DMS79 treated with DMSO at 0.1 percent for 48 hours (cell line): ENCODE measurements at places on chromosomes 3 and 15.

GRCh38 chr3:14730703-14731382 lies 55.9 kb downstream of the C3orf20 start:
- DNase-seq = no peak

DNA sequence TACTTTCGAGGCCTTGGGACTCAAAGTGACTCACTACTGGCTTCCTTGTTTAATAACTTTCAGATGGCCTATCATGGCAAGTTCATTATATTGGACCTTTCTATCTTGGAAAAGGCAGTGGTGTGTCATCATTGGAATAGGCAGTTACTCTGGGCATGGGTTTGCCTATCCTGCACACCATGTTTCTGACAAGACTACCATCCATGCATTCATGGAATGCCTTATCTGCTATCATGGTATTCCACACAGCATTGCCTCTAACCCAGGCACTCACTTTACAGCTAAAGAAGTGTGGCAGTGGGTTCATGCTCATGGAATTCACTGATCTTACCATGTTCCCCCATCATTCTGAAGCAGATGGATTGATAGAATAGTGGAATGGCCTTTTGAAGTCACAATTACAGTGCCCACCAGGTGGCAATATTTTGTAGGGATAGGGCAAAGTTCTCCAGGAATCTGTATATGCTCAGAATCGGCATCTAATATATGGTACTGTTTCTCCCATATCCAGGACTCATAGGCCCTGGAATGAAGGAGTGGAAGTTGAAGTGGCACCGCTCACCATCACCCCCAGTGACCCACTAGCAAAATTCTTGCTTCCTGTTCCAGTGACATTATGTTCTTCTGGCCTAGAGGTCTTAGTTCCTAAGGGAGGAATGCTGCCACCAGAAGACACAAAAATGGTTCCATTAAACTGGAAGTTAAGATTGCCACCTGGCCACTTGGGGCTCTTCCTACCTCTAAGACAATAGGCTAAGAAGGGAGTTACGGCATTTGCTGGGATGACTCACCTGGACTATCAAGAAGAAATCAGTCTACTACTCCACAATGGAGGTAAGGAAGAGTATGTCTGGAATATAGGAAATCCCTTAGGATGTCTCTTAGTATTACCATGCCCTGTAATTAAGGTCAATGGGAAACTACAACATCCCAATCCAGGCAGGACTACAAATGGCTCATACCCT lies 1161.4 kb downstream of the SI start:
- no peak for DNase-seq

DNA sequence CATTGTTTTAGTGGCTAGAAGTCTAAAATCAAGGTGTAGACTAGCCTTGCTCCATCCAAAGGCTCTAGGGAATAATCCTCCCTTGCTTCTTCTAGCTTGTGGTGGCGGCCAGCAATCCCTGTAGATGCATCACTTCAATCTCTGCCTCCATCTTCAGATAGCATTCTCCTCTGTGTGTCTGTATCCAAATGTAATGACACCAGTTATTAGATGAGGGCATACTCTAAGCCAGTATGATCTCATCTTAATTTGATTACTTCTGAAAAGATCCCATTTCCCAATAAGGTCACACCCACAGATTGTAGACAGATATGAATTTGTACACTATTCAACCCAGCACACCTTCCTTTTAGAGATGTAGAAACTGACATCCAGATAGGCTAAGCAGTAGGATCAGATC lies 334.5 kb upstream of the KCNMB2 start:
- DNase-seq = no peak

DNA sequence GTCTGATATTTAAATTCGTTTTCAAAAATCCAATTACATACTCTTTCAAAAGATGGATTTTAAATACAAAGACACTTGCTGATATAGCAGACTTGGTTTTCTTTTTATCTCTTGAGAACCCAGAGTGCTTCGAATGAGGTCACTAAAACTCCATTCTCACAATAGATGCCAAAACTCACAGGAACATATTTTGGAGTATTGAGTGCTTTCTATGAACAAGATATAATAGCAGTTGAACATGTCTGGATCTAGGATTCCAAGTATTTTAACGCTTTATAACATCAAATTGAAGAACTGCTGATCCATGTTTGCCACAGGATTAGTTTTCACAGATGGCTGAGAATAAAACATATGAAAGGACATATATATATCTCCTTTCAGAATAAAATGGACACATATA lies 113.2 kb downstream of the SAMMSON start:
- DNase-seq = no peak

DNA sequence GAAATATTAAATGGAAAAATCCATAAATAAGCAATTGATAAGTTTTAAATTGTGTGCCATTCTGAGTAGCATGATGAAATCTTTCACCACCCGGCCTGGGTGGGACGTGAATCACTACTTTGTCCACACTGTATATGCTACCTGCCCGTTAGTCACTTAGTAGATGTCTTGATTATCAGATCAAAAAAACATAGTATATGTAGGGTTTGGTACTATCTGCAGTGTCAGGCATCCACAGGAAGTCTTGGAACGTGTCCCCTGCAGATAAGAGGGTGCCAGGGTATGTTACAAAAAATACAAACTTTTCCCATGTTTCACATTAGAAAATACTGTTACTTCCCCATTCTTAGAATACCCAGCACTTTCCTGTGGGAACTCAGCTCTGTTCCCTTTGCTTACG lies 35.2 kb downstream of the FAM81A start:
- DNase-seq = no peak
